Trophoblast cell (in vitro differentiated cells and primary cell): ENCODE measurements at places on chromosomes 12 and 14.

GRCh38 chr14:44609201-44609600 is 102.1 kb upstream of the FSCB start:
- H3K36me3 ChIP-seq = no peaks in the 10 kb centered on the region
- no peak overlapping the region for H3K27ac ChIP-seq
- DNase-seq = no peak
- H3K4me3 ChIP-seq = no peak overlapping the region

GRCh38 chr14:22474730-22475351 is 114.2 kb downstream of the DAD1 start:
- DNase-seq = no peak
- H3K27me3 ChIP-seq = no peaks in the 10 kb centered on the region
- H3K27ac ChIP-seq = no peak overlapping the region
- H3K4me1 ChIP-seq = no peaks in the 10 kb centered on the region
- H3K4me3 ChIP-seq = no peak overlapping the region

- peaks cover 6% of the 10 kb centered on the region for H3K4me1 ChIP-seq
- H3K27me3 ChIP-seq = no peaks in the 10 kb centered on the region
- H3K36me3 ChIP-seq = peaks cover 11% of the 10 kb centered on the region
- no peak overlapping the region for H3K27ac ChIP-seq
Observed at GRCh38 chr12:82803201-82803600, 116.5 kb downstream of the TMTC2 start.

GRCh38 chr14:61535458-61535857 is 159.9 kb upstream of the HIF1A start:
- H3K4me1 ChIP-seq = peaks cover 17% of the 10 kb centered on the region
- H3K27ac ChIP-seq = no peak overlapping the region
- H3K4me3 ChIP-seq = no peak overlapping the region
- H3K36me3 ChIP-seq = peaks cover 6% of the 10 kb centered on the region
- H3K27me3 ChIP-seq = no peaks in the 10 kb centered on the region
- DNase-seq = no peak

DNA sequence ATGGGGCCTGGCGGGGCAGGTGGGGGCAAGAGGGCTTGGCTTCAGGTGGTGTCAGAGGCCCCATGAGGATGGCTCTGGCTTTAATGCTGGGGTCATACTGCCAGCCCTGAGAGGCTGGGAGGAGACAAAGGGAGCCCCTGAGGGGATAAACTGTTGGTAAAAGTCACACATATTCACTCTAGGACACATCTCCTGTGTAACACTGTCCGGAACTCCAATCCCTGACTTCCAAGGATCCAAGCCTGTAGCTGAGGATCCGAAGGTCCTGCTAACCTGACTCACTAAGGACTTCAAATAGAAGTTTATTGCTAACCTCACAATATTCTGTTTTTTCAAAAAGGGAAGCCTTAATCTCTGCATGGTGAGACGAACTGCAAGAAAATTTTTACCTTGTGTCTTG is 39.2 kb upstream of the GPR68 start:
- DNase-seq = no peak
- no peak overlapping the region for H3K4me3 ChIP-seq
- H3K27ac ChIP-seq = peak overlapping the region; percentile 49
- peaks cover 3% of the 10 kb centered on the region for H3K36me3 ChIP-seq
- no peaks in the 10 kb centered on the region for H3K27me3 ChIP-seq

- H3K27me3 ChIP-seq = no peaks in the 10 kb centered on the region
- no peak overlapping the region for H3K27ac ChIP-seq
- DNase-seq = no peak
Observed at GRCh38 chr12:85621041-85621440, 215.2 kb downstream of the RASSF9 start.

- H3K4me1 ChIP-seq = no peaks in the 10 kb centered on the region
- H3K4me3 ChIP-seq = no peak overlapping the region
- no peaks in the 10 kb centered on the region for H3K27me3 ChIP-seq
Observed at GRCh38 chr12:23671881-23672280, 277.6 kb downstream of the SOX5 start.

DNA sequence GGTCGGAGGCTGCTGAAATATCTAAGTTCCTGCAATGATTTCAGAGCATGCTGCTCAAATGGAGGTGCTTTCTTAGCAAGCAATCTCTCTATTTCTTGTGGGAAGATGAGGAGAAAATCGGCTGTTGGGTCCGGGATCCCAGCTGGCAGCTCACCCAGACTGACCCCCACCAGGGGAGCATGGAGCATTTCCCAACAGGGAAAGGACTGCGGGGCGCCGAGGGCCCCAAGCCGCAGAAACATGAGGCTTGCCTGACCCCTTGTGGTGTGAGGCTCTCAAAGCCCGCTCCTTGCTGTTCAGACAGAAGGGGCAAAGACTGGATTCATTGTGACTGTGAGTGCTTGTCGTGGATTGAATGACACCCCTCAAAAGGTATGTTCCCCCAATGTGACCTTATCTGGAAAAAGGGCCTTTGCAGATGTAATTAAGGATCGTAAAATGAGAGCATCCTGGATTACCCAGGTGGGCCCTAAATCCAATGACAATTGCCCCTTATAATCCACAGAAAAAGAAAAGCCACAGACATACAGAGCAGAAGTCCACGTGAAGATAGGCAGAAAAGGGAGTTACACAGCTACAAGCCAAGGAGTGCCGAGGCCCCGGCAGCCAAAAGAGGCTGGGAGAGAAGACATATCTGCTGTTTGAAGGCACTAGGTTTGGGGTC is 116.3 kb upstream of the VASH1 start:
- no peaks in the 10 kb centered on the region for H3K36me3 ChIP-seq
- H3K27me3 ChIP-seq = no peaks in the 10 kb centered on the region
- no peak overlapping the region for H3K27ac ChIP-seq
- H3K4me3 ChIP-seq = no peak overlapping the region
- H3K4me1 ChIP-seq = no peaks in the 10 kb centered on the region

DNA sequence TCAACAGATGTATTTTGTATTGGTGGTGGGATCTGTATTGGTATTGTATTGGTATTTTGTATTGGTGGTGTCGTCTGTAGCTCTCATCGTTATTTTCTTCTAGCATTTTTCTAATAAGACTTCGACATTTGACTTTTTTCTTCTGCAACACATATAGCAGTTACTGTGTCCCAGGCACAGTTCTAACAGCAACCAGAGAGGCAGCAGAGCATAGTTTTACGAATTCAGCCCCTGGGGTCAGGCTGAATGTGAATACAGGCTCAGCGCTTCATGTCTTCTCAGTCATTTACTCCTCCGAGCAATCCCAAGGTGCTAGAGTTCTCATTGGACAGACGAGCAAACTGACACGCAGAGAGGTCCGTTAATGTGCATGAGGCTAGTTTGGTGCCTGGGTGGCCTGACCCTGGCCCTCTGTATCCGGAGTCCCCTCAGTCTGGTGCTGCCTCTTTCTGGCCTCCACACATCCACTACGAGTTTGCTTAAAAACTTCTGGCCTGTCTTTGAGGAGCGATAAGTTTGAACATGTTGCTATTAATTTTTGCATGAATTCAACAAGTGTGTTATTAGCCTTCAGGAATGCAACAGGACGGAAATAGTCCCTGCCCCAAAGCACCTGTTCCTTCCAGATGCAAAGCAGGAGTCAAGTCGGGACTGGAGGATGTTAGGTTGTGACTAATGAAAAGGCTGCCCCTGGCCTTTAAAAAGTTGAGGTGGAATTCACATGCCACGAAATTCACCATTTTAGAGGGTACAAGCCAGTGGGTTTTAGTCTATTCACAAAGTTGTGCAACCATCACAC is 87.0 kb downstream of the GLT1D1 start:
- DNase-seq = no peak
- H3K27me3 ChIP-seq = no peaks in the 10 kb centered on the region
- H3K4me1 ChIP-seq = no peaks in the 10 kb centered on the region
- no peaks in the 10 kb centered on the region for H3K36me3 ChIP-seq
- H3K27ac ChIP-seq = no peak overlapping the region

DNA sequence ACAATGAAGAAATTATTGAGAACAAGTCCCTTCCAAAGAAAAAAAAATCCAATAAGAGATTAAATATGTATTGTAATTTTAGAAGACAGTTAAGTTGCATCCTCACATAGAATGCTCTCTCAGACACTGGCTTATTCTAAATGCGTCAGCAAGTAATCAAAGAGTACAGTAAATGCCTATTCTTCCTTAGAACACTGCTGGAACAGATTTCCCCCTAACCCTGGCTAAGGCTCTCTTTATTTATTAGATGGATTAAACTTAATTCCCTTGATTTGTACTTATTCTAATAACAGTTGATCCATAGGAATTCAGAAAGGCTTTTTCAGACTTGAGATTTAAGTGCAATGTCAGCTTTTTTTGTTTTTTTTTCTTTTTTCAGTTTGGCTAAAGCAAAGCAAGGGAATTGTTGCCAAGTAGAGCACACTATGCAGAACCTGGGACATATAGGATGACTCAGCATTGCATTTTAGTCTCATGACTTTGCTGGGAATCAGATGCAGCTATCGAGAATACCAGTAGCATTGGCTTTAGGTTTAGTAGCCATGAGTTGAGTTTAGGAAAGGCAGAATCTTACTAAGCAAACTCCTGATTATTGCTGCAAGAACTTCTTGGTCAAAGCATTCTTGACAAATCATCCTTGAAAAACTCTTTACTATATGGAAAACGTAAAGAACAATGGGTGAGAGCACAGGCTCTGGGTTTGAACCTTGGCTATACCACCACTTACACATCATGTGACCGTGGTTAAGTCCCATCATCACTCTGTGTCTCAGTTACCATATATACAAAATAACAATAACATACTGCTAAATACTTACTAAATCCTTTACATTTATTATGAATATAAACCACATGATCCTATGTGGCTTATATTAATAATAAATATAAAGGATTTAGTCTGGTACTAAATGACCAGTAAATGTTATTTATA is 26.7 kb downstream of the MED21 start:
- peak; percentile 61 for DNase-seq
- no peaks in the 10 kb centered on the region for H3K4me1 ChIP-seq
- H3K4me3 ChIP-seq = no peak overlapping the region
- H3K36me3 ChIP-seq = no peaks in the 10 kb centered on the region
- H3K27me3 ChIP-seq = no peaks in the 10 kb centered on the region

DNA sequence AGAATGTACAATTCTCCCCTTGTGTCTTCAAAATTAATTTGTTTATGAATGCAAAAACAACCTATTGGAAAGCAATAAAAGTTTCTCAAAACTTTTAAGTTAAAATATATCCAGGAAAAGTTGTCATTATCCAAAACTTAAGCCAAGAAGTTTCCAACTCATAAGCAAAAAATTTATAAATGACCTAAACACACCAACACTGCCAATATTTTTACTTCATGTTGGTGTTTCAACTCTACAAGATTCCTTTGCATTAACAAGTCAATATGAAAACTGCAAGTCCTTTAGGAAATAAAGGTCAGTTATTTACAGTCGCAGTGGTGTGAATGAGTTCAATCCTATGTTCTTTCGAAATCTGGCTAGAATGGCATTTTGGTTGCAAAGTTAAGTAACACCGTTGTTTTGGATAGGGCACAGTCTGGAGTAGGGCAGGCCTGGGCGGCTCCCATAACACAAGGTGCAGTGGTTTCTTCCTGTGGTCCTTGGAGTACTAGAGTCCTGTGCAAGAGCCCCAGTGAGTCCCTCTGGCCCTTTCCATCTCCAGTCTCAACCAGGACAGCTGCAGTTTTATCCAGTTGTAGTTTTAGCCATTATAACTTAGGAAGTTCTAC is 151.4 kb downstream of the MED13L start:
- H3K4me1 ChIP-seq = peaks cover 7% of the 10 kb centered on the region
- no peak overlapping the region for H3K27ac ChIP-seq
- H3K4me3 ChIP-seq = no peak overlapping the region
- DNase-seq = no peak
- H3K36me3 ChIP-seq = no peaks in the 10 kb centered on the region
- no peaks in the 10 kb centered on the region for H3K27me3 ChIP-seq

DNA sequence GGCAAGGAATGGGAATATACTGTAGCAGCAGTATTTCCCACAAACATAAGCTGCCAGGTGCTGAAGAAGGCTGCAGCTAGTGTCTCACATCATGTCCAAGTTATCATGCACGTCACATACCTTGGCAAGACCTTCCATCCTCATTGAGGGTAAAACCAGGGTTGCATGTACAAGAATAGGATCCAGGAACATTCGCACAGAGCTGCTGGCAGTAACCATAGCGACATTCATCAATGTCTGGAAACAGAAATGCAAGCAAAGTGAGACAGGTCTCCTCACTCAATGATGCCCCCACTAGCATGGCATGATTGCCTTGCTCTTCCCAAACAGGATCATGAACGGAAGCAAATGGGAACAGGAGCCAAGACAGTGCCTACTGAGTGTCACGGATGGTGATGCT is 23.8 kb upstream of the TC2N start:
- no peak for DNase-seq
- H3K4me1 ChIP-seq = no peaks in the 10 kb centered on the region
- H3K27ac ChIP-seq = no peak overlapping the region
- H3K36me3 ChIP-seq = no peaks in the 10 kb centered on the region

GRCh38 chr14:50649691-50650090 is 18.4 kb downstream of the SAV1 start:
- no peaks in the 10 kb centered on the region for H3K36me3 ChIP-seq
- no peak overlapping the region for H3K27ac ChIP-seq
- no peak for DNase-seq
- H3K4me3 ChIP-seq = no peak overlapping the region
- H3K27me3 ChIP-seq = no peaks in the 10 kb centered on the region

- H3K4me1 ChIP-seq = no peaks in the 10 kb centered on the region
- H3K27me3 ChIP-seq = no peaks in the 10 kb centered on the region
- H3K4me3 ChIP-seq = no peak overlapping the region
- DNase-seq = peak; percentile 28
- H3K27ac ChIP-seq = no peak overlapping the region
Observed at GRCh38 chr12:8011331-8011730, 21.2 kb upstream of the FOXJ2 start.

- no peak overlapping the region for H3K27ac ChIP-seq
- DNase-seq = peak; percentile 37
- H3K4me3 ChIP-seq = no peak overlapping the region
- no peaks in the 10 kb centered on the region for H3K4me1 ChIP-seq
- no peaks in the 10 kb centered on the region for H3K27me3 ChIP-seq
Observed at GRCh38 chr12:76927170-76927784, 48.5 kb upstream of the CSRP2 start.

DNA sequence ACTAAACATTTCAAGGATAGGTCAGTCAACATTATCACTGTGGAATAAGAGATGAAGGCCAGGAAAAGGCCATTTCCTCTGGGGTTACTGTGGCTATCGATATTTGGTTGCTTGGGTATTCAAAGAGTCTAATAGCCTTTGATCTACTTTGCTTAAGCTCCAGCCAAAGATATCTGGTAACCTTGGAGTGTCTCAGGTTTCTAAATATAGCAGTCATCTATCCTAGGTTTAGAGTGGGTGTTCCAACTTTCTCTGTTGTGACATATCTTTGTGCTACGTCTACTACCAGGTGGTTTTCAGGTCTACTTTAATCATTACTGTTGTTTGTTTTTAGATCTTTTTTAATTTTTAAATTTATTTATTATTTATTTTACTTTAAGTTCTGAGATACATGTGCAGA is 42.4 kb downstream of the RDH12 start:
- H3K4me3 ChIP-seq = no peak overlapping the region
- no peak overlapping the region for H3K27ac ChIP-seq
- no peak for DNase-seq
- no peaks in the 10 kb centered on the region for H3K4me1 ChIP-seq
- no peaks in the 10 kb centered on the region for H3K27me3 ChIP-seq
